ENCODE measurements at places on chromosomes 12 and 14.

- peak; percentile 71 for DNase-seq
Measured at GRCh38 chr12:55743406-55744339, 751 bp downstream of the GDF11 start.

GRCh38 chr12:93722835-93723567 is 45.8 kb downstream of the CRADD start:
- DNase-seq = no peak

DNA sequence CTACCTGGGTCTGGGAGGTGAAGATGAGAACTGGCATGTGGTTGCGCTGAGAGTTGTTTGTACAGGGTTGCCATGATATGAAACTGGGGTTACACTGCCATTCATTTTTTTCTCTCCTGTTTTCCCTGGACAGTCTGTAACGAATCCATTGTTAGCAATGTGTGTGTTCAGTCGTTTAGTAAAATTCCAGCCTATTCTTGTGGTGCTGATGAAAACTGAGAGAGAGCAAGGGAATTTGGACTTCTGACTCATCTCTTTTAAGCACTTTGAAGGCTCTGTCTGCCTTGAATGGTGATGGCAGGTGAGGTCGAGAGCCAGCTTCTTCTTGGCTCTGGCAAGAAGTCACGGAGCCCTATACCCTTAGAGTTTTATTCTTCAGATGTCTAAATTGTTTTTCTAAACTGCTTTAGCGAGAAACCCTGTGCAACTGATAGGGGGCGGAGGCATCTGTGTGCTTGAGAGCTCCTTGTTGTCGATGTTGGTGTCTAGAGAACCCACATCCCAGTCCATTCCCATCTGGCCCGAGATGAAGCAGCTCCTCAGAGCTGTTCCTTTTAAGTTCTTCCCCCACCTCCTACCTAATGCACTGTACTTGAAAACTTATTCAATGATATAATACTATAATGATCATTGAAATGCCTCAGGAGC is 204.4 kb downstream of the TMX1 start:
- DNase-seq = no peak

- peak; percentile 87 for DNase-seq
Measured at GRCh38 chr12:31599053-31599452, 8.1 kb upstream of the DENND5B start.

DNA sequence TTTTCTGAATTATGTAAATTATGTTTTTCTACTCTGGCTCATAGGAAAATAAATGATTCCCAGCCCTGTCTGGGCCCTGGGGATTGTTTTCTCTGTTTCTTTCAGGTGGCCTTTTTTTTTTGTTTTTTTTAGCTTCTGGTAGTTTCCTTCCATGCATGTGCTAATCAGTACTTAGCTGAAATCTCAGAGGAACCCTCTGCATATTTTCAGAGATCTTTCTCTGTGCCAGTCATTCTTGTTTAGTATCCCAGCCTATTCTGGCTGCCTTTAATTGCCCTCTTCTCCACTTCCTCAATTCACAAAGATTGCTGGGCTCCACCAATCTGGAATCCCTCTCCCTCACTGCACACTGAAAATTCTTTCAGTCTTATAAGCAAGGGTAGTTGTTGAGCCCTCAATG is 46.9 kb downstream of the CNOT2 start:
- no peak for DNase-seq

DNA sequence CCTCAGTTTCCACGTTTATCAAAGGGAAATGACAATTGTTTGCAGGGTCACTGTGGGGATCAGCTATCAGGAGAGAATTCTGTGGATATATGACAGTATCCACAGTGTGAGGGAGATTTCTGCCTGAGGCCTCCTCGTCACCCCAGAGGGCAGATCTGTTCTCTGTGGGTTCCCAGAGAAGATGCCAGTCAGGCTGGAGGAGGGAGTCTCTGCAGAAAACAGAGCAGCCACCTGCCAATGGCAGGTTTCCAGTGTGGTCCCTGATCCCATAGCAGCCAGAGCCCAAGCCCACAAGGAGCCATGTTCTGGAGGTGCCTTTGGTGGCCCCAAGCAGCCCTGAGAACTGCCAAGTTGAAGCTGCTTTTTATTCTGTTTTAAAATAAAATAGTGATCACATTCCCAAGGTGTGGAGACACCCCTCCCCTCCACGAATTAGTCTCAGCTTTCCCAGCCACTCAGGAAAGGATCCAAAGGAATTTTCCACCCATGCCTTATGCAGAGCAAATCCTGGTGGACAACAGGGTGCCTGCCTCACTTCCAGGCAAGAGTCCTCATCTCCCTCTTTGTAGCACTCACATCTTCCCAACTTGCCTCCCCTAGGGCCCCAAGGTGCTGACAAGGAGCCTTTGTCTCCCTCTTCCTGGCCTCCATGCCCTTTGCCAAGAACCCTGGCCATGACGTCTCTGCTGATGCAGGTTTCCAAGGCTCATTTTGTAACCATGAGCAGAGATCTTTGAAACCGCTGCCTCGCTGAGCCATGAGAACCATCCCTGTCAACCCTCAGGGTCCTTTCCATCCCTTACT is 20.4 kb downstream of the CMKLR1 start:
- no peak for DNase-seq

GRCh38 chr12:26979733-26980132 is 34.5 kb downstream of the TM7SF3 start:
- no peak for DNase-seq

Measured in B cell (primary cell).